ENCODE measurements at places on chromosomes 5 and 9. TPM values are rescaled to one million over a fixed set of nuclear protein-coding genes. Genes with fewer than 3 reads are reported as not detected.

The PCDH1 gene
- 35.4 TPM for polyA plus RNA-seq

The ALDH7A1 gene
- 57.0 TPM for polyA plus RNA-seq

The PHF24 gene
- 14.7 TPM for polyA plus RNA-seq

The STOML2 gene
- 214 TPM for polyA plus RNA-seq

The SPINK6 gene
- not detected for polyA plus RNA-seq

DNA sequence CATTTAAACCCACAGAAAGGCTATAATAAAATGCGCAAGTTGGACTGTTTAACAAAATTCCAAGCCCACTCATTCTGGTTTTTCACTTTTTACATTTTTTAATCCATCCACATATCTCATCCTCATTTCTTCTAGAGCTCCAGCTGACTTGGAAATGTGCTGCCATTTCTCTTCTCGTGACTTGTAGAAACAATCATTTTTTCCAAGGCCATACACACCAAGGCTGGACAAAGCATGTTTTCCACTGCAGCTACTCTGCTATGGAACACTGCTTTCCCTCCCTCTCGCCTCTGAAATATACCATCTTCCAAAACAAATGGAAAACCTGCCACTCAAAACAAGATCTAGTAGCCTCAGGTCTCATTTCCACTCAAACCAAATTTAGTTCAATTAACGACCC lies 141.1 kb downstream of the ESM1 start:
- DNase-seq = no peak

GRCh38 chr5:118247458-118247857 lies 740.9 kb downstream of the DTWD2 start:
- DNase-seq = no peak

DNA sequence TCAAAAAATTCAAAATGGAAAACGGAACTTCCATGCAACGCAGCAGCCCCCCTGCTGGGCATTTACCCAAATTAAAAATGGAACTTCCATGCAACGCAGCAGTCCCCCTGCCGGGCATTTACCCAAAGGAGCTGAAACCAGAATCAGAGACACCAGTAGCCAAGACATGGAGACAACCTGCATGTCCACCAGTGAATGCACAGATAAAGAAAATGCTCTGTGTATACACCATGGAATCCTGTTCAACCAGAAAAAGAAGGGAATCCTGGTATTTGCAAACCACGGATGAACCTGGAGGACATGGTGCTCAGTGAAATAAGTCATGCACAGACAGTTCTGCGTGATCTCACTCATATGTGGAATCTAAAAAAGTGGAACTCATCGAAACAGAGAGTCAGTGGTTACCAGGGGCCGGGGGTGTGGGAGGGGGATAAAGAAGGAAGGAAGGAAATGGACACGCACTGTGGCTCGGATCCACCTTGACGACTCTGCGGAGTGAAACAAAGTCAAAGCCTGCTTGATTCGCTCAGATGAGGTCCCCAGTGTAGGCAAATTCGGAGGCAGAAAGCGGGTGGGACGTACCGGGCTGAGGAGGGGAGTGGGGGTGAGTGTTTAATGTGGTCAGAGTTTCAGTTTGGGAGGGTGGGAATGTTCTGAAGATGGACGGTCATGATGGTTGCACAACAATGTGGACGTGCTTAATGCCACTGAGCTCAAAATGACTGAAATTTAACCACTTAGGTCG lies 40.2 kb upstream of the EXOC3 start:
- DNase-seq = no peak

DNA sequence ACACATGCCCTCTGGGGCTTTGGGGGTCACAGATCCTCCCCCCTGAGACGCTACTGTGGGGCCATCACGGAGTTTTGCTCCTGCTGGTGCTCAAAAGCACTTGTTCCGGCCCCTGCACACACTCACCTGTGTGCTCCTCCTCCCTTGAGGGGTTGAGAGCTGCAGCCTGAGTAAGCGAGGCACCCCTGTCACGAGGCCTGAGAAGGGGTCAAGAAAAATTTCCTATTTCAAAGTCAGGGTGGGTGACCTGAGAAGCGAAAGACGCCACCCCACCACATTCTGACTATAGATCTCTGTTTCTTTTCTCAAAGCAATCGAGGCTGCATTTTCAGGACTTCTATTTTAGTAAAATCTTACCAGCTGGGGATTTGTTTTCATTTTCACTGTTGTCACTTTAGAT lies 138.5 kb downstream of the DCP2 start:
- DNase-seq = no peak

- DNase-seq = no peak
Measured at GRCh38 chr5:94540856-94541494, 77.4 kb downstream of the KIAA0825 start.

GRCh38 chr5:96565582-96566265 lies 96.5 kb upstream of the CAST start:
- DNase-seq = peak; percentile 95

- no peak for DNase-seq
Measured at GRCh38 chr9:108579757-108580439, 275.9 kb downstream of the ACTL7B start.

DNA sequence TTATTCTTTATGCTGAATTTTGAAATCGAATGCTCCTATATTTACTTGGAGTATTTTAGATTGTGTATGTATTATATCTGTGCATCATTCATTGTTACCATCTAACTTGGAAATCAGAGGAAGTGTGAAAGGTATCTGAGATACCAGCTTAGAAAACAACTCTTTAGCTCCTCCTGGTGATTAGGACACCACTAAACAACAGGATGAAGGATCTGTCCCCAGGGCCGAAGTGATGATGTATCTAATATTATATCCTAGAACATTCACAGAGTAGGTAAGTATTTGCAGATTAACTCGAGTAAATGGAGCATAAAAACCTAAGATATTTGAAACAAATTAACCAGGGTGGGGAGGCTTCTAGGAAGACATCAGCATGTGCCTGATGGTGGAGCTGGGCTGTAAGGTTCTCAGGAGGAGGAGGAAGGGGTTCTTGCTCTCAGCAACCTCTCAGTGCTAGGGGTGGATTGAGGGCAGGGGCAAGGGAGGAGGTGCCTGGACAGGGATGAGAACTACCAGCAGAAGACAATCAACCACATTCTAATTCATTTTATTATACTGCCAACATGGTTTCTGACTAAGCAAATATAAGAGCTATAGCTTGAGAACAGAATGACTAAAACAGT lies 2.6 kb upstream of the NFIL3 start:
- peak; percentile 30 for DNase-seq

GRCh38 chr9:99416007-99416406 lies 193.9 kb downstream of the SEC61B start:
- DNase-seq = no peak

DNA sequence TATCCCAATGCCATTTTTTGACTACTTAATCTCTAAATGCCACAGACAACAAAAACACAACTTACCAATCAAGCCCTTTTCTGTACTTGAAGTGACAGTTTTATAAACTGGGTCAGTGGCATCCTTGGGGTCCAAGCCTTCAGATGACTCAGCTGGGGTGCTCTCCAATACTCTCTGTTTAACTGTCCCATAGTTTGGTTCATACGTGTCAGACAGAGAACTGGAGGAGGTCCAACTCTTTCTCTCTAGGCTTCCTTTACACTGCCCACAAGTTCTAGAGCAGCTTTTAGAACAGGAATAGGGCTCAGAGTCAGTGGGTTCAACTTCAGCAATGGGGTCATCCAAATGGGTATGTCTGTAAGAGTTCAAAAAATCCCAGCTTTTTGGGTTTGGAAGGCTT lies 166.9 kb downstream of the CDC42SE2 start:
- DNase-seq = no peak

DNA sequence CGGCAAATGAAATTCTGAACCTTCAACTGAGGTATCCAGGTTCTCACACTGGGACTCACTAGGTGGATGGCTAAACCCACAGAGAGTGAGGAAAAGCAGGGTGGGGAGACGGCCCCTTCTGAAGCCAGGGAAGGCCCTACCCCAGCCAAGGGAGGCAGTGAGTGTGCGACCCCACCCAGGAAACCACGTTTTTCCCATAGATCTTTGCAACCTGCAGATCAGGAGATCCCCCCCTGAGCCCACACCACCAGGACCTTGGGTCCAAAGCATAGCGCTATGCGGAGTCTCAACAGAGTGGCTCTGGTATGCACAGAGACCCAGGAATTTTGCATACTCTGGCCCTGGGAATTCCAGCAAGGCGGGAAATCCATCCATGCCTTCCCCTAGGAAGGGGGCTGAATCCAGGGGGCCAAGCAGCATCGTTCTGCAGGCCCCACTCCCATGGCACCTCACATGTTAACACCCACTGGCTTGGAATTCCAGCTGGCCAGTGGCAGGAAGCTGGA lies 19.9 kb downstream of the DTWD2 start:
- DNase-seq = no peak

DNA sequence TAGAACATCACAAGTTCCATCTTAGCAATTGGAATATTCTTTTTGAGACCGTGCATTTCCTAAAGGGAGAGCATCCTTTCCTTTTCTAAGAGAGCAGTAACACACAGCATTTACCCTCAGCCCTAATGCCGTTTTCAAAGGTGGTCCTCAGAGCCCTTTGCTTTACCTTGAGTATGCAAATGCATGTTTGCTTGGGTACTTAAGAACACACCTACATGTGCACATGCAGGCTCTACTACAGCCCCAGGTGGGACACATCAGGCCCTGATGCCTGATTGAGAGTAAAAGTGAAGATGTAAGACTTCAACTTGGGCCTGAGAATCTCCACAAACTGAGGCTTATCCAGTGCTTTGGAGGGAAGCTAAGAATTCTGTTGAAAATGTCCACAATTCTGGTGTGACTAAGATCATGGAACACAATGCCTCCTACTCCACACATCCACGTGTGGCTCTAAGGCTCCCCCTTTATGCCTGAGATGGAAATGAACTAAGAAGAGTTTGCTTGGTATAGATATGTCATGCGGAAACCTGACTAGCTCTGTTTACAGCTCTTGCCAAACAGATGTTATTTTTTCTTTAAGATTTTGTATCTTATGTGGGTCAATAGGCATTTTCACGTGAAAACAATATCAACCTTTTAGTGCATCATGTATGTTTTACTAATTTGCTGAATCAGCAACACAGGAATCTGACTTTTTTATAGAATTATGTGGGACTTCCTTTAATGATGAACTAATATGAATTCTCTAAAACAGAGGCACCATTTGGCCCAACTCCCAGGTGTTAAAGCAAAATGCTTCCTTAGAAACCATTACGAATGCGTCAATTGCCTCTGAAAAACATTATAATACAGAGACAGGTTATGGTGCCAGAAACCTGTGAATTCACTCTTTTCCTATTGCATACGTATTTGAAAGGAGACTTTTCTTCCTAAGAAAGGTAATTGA lies 48.9 kb upstream of the SLC2A8 start:
- peak; percentile 40 for DNase-seq

DNA sequence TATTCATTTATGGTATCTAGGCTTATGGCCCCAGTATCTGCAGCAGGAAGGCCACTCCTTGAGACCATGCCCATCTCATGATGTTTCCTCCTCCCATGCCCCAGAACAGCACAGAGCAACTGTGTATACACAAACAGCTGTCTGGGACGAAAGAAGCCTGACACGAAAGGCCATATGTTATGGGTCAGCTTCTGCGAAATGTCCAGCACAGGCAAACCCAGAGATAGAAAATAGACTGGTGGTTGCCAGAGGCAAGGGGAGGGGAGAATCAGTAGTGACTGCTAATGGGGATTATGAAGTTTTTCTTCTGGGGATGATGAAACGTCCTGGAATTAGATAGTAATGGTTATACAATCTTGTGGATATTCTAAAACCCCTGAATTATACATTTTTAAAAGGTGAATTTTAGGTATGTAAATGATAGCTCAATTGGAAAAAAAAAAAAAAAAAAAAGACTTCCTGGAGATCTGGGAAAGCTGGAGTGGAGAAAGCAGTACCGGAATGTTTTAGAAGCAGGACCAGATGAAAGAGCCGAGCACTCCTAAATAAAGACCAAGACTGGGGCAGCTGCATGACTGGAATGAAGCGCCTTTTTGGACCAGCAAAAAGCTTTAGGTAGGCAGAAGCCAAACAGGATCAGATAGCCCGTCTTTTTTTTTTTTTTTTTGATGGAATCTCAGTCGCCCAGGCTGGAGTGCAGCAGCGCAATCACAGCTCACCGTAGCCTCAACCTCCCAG lies 29.2 kb downstream of the PCDHGC5 start:
- DNase-seq = no peak

DNA sequence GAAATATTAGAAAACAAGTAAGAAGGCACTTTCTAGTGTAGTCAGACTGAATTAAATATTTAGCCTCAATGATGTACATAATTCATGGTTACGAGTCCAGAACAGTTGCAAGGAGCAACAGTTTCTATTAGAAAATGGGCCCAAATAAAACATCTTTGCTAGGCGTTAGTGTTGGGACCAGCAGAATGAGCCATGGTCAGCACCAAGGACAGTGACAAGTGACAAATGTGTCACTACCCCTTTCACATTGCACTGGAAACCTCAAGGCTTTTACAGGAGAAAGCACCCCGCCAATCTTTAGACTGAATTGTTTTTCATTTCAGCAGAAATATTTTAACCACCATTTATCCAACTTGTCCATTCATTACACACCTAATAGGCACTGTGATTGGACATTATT lies 301.3 kb upstream of the ADCY2 start:
- DNase-seq = no peak

- no peak for DNase-seq
Measured at GRCh38 chr5:72871366-72872024, 55.0 kb downstream of the TNPO1 start.

GRCh38 chr5:1737790-1738405 lies 61.7 kb downstream of the MRPL36 start:
- DNase-seq = no peak

- DNase-seq = no peak
Measured at GRCh38 chr5:1224631-1225030, 550 bp upstream of the SLC6A18 start.

GRCh38 chr5:158921441-158922262 lies 178.1 kb downstream of the EBF1 start:
- no peak for DNase-seq

- peak; percentile 60 for DNase-seq
Measured at GRCh38 chr5:179187681-179188575, 127.8 kb downstream of the ZNF354C start.

DNA sequence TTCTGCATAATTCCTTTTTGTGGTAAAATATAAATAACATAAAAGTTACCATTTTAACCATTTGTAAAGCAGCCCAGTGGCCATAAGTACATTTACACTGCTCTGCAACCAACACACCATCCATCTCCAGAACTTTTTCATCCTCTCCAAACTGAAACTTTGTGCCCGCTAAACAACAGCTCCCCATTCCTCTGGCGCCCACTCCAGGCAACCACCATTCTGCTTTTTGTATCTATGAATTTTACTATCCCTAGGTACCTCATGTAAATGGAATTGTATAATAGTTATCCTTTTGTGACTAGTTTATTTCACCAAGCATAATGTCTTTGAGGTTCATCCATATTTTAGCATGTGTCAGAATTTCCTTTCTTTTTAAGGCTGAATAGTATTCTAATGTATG lies 141.1 kb downstream of the DMXL1 start:
- DNase-seq = no peak

All from brain (organoid and tissue), 16 donors.